ENCODE measurements at places on chromosomes 7 and 10.

DNA sequence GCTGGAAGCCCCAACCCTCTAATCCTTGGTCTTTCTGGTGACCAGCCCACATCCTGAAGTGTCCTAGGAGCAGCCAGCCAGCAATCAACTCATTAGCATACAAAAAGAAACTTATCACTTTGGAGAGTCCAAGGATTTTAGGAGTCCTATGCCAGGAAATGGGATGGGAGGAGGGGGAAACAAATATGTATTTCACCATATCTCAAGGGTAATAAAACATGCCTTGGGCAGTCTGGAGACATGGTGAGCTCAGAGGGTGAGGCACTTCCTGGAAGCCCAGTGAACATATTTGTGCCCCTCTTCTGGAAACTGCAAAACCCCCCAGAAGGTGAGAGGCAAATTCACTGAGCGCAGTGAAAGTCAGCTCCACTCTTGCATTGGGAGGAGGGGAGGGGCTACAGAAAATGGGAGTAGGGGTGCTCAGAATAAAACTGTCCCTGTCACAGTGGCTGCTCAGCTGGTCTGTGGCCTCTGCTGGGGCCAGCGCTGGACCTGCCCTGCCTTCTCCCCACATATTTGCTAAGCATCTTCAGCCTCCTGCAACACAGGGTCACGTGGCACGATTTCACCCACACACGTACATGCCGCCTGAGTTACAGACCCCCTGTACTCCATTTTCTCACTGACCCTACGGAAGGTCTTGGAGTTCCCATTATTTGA, 17.7 kb upstream of the ZMIZ1 start:
- no peak for DNase-seq

DNA sequence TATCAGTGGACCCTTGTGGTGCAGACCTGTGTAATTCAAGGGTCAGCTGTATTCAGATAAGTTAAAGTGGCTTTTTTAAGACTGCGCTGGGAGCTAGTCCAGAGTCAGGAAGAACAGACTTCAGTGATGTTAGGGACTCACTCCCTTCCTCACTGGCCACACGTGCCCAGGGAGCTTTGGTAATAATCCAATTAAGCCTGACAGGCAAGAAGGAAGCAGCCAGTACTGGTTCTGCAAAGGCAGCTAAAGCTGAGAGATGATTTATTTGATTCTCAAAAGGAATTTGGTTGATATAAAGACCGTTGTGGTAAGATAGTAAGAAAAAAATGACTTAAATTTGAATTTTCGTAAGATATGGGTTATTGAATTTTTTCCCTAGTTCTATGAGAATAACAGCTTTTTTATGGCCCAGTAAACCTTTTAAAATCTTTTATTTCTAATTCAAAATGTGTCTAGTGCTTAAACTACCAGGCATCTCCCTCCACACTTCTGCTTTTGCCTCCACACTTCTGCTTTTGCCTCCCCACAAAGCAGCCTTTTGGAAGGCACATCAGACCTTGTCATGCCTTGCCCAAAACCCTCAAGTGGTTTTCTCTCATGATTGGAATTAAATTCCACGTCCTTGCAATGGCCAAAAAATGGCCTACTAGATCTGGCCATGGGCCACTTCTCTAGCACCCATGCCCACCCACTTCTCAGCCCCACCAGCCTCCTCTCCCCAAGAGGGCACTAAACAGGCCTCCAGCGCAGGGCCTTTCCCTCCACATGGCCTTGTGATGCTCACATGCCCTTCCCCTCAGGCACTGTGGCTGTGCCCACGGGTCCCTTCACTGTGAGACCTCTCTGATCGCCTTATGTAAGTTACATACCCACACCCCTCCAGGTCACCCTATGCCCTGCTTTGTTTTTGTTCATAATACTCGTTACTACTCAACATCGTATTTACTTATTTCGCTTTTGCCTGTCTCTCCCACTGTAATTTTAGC, 92.5 kb downstream of the POU6F2 start:
- no peak for DNase-seq

DNA sequence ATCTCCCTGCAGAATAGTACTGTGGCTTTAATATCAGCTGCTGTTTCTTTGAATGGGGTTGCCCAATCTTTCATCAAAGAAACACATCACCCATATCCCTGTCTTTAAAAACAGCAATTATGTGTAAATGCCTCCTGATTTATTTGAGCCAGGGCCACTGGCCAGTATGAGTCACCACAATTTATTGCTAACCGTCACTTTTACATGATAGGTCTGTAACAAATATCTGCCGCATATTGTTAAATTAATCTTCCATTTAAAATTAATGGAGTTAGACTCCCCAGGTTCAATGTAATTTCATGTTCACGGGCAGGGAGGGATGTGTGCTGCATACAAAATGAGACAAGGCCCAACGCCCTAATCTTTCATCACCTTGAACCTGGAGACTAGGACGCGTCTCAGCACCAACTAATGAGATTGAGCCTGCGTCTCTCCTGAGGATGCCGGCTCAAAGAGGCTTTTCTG, 673.4 kb downstream of the AUTS2 start:
- DNase-seq: no peak

DNA sequence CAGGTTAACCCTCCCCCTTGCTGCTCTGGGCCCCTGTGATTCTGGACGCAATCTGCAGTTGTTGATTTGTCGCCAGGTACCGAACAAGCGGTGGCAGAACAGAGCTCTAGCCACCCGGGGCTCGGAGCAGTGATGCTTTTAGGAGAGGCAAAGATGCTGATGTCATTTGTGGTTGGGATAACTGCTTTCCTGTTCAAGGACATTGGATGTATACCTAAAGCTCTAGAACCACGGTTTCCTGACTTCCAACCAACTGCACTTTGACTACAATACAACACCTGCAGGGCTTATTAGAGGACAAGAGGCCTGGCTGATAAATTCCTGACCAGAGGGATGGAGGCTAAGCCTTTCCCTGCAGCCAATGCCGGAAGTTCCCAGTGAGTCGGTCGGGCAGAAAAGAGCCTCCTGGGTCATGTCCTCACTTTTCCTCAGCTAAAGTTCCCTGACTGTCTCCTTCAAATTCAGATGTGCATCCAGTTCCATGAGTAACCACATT, 6.5 kb upstream of the RBM20 start:
- DNase-seq: no peak

DNA sequence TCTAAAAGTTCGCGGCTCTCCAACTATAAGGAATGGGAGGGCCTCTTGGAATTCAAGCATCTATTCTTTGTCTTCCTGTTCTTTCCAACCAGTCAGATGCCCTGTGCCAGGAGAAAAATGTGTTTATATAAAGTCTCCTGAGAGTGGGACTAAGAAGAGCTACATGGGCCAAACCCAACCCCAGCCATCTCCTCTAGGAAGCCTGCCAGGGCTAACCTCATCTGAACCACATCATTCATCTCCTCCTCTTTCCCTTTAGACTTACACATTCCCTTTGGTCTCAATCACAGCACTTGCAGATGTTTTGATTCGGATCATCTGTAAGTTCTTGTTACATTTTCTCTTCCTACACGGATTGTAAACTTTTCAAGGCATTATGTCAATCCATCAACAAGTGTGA, 62.6 kb downstream of the DOCK4 start:
- no peak for DNase-seq

DNA sequence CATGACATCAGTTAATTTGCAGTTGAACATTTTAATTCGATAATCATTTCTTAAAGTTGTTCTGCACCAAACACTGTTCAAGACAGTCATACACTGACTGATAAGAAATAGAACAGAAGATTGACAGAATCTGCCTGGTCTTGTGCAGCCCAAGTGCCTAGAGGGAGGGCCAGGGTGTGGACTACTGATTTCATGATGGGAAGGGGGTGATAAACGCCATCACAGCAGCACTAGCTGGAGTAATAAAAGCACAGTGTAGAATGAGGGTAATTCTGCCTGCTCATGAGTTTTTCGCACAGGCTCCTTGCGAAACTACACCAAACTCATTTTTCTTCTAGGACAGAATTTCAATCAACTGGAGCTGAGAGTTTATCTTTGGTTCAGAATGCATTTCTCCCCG, 270.1 kb downstream of the ARL4A start:
- no peak for DNase-seq

DNA sequence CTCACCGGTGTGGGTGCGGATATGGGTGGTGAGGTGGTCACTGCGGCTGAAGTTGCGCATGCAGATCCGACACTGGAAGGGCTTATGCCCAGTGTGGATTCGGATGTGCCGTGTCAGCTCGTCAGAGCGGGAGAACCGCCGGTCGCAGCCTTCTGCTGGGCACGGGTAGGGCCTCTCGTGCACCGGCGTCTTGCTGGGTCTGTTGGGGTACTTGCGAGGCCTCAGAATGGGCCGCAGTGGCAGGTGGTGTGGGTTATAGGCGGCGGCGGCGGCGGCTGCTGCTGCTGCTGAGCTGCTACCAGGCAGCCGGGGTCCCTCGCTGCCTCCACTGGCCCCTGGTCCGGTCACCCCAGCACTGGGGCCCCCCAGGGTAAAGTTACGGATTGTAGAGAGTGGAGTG, 2.7 kb downstream of the EGR2 start:
- no peak for DNase-seq

DNA sequence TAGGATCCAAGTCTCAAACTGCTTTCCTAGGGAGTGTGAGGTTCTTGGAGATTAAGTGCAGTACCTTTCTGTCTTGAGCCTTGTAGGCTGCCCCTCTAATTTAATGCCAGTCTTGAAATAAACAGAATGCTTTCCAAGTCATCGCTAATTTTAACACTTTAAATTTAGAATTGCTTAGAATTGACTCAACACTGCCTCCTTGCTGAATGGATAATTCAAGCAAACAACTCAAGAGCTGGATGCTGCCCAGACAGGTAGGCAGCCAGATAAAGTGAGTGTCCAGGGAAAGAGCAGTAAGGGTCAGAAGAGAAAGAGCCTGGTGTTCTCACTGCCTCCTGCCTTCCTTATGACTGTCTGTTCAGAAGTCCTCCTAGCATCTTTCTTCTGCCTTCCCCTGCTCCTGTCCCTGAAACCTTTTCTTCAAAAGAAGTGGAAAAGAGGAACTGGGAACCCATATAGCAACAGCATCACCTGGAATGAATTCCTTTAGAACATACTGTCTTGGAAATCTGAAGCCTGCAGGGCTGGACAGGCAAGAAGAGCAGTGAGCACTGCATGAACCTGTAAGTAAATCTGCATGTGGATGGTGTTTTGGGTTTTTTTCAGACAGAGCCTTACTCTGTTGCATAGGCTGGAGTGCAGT, 3.1 kb upstream of the GOT1 start:
- no peak for DNase-seq

DNA sequence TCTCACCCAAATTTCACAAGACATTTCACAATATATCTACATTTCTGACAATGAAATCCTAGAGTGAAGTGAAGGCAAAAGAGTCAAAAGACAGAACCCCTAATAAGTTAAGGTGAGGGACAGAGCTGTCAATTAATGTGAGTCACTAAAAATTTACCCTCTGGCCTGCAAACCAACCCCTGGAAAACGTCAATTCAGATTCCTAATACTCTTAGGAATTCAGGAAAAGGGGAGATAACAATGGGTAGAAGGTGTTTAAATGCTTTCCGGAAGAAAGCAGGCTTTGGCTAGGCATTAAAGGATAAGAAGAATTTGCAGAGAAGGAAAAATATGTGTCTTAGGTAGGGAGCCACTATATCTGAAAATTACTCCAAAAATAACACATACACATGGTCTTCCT, 299.6 kb downstream of the INHBA start:
- no peak for DNase-seq

DNA sequence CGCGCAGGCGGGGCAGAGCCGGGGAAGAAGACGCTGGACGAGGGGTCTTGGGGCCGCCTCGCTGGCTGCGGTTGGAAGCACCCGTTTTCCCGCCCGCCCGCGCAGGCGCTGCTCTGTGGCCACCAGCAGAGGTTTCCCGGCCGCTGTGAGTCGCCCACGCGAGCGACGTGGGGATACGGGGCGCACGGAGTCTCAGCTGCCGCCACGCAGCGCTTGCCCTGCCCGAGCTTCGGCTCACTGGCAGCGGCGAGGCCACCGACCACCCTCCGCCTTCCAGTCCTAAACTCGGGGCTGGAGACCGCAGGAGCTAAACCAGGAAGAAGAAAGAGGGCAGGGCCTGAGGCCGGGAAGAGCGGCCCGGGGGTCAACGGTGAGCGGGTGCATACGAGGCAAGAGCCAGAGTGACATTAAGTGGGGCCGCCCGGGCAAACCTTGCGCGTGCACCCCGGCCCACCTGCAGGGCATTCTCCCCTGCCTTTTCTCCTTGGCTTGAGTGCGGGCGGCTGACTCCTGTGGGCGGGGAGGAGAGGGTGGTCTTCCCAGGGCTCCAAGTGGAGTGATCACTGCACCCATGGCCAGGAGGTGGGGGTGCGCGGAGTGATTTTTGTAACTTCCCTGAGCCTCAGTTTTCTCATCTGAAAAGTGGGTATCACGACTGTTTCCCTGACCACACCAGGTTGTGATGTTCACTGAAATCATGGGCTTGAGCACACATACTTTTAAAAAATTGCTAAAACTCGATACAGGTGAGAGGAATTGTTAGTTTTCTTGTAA, 7.1 kb upstream of the EMX2 start:
- no peak for DNase-seq

DNA sequence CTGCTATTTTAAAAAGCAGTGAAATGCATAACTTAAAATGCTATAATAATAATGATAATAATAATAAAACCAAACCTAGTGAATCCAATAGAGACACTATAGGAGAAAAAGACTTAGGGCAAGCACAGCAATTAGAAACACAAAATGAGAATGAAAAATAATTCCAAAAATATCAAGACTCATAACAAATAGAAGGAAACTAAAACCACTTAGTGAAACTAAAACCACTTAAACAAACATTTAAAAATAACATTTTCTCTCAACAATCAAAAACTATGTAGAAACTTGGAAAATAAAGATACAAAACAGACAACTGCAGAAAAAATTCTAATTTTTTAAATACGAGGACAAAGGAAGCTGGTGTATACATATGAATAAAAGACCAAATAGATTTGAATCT, 655.2 kb upstream of the NRG3 start:
- no peak for DNase-seq

DNA sequence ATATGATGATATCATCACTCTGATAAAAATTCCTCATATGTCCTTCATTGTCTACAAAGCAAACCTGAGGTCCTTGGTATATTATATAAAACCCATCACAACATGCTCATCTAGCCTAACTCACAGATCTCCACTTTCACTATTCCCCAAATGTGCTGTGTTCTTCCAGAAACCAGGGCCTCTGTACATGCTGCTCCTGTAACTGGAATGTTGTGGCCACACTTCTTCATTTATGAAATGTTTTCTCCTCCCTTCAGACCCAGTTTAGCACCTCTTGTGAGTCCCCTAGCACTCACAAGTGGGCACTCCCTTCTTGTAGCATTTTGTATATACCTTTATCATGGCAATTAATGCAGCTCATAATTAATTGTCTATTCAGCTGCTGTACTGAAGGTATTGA, 61.9 kb downstream of the AASS start:
- no peak for DNase-seq

GRCh38 chr7:105800849-105801534, 75.4 kb downstream of the ATXN7L1 start:
- DNase-seq: no peak

DNA sequence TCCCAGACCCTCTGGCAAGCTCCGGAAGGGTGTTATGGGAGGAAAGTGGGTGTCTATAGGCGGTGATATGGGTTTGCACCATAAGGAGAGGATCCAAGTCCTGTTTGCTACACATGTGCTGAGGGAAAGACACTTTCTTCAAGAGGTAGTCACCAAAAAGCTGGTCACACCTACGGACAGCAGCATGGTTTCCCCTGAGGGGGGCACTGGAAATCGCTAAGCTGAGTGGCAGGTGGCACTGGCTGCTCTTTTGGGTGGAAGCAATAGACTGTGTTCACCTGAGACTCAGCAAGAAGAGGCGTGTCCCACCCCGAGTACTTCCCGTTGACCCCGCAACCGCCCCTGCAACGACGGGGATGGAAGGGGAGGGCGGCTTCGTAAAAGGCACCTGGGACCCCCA, 1.8 kb upstream of the FOXI2 start:
- no peak for DNase-seq

GRCh38 chr7:132410385-132410784, 165.9 kb downstream of the PLXNA4 start:
- no peak for DNase-seq
